Germinal center (tissue), 1 donor: ENCODE measurements at places on chromosomes 12 and 14.

DNA sequence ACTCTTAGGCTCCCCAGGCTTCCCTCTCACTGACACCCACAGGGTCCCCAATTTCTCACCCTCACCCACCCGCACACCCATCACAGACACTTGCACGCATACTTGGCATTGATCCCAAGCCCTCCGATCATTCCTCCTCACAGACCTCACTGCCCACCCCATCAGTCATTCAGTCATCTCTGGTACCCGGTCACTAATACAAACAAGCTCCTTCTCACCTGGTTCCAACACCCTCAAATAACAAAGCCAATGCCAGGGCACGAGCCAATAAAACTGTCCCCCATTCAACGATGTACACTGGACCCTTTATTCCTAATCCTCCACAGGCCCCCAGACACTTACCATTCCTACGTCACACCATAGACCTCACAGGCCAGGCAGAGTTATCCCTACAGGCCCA lies 2.3 kb downstream of the ZNF605 start:
- DNase-seq: no peak

GRCh38 chr12:51986834-51987233 lies 19.9 kb upstream of the TAMALIN start:
- DNase-seq: no peak

- DNase-seq: no peak
These were observed 65.6 kb upstream of the FERMT2 start for GRCh38 chr14:53016491-53016890.

GRCh38 chr14:35367056-35367372 lies 37.5 kb downstream of the NFKBIA start:
- no peak for DNase-seq

GRCh38 chr14:38210587-38211216 lies 3.0 kb downstream of the SSTR1 start:
- peak; percentile 2 for DNase-seq

DNA sequence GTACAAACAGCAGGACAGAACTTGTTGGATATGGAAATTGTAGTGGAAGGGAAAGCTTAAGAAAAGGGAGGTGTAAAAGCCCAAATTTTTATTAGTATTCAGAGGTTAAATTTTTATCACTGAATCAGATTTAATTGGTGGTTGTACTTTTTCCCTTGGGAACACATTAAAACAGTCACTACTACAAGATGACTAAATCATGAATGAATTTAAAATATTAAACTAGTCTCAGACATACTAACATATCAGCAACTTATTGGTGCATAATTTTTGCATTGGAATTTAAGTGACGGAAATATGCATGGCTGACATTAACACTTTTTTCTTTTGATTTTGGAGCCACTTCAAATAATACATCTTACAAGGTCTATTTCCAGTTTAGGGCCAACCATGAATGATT lies 27.6 kb downstream of the SAMD4A start:
- DNase-seq: no peak

- no peak for DNase-seq
These were observed 35.8 kb upstream of the SINHCAF start for GRCh38 chr12:31361730-31362114.

DNA sequence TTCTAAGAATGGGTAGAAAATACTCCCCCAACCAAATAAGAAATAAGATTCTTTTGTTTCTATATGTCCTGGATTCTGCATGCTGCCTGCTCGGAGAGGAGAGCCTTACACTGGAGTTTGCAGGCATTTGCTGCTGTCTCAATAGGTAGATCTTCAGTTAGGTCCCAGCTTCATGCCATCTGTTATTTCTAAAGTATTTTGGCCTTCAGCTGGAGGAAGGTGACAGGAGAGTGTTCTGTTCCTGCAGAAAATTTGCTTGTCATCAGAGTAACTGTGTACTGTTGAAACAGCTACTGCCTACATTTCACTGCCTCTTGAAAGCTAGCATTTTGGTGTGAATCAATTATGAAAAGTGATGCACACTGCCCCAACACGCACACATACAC lies 966.9 kb downstream of the NRXN3 start:
- DNase-seq: no peak

DNA sequence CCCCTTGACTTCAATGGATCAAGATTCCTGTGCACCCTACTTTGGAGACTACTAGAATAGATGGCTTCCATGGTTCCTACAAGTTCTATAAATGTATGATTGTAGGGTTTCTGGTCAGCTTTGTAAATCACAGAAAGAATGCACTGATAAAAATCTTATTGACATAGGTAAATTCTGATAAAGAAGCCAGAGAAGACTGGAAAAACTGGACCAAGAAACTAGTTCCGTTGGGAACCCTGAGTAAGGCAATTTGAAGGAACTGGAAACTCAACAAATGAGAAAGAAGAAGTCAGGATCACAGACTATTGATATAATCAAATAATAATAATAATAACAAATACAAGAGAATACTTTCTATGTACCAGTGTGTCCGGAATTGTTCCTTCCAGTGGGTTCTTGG lies 15.4 kb upstream of the MGST1 start:
- no peak for DNase-seq

DNA sequence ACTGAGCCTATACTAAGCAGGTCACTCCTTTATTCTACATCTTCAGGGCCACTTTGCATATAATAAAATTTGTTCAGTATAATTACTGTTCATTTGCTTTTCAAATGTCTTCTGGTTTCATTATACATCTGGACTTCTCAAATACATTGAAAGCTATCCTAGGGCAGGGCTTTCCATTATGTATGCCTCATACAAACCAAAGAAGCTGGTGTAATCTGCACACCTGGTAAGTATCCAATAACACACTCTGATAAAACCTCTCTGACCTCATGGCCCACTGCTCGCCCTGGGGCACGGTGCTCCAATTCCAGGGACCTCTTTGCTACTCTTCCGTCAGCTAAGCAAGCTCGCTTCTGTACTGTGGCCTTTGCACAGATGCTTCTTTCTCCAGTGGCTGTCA lies 21.9 kb upstream of the ISM2 start:
- DNase-seq: no peak

DNA sequence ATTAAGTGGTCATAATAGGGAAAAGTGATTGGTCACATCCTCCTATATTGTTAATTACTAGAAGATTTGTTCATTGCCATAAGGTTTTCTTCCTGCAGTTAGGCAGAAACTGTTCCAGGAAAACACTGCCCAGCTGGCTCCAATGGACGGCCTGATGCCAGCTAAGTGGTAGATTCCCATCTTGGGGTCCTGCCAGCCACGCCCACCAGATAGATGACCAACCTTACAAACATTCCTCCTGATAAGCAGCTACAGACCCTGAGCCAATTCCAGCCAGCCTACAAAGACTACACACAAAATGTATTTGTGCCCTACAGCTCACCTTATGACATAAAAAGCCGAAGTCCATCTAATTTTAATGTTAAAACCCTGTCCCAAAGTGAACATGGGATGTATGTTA lies 685.9 kb upstream of the USP15 start:
- DNase-seq: no peak

DNA sequence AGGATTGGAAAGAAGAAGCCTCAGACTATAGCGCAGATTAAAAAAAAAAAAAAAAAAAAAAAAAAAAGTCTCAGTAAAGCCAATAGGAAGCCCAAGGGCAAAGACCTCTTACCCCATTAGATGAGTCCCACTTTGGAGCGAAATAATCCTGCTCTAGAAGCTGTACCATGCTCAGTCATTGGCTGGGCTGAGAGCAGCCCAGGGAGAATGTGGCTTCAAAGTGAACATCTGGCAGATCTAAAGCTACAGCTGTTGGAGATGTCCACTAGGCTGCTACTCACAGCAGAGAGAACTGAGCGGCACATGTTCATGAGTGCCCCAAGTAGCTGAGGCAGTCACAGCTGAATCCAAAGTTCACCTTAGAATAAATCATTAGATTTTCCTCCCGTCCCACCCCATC lies 560.9 kb downstream of the MED13L start:
- no peak for DNase-seq

- DNase-seq: peak; percentile 57
These were observed 15.5 kb downstream of the EMP1 start for GRCh38 chr12:13211859-13212664.

DNA sequence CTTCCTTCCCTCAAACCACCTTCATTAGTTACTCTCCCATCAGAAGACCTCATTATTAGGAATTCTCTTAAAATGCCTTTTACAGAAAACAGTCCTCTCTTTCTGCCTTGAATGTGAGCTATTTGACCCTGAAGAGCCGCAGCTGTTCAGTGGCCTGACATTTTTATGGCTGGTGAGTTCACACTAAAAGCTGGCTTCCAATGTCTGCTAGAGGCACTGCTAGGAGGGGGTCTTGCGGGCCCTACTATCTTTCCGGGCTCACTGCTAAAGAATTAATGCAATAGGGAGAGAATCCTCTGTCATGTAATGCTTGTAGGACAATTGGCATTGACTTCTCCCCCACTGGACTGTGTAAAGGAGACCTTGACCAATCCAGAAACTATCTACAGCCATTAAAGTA lies 87.7 kb downstream of the GPR135 start:
- DNase-seq: no peak

- peak; percentile 74 for DNase-seq
These were observed 62.3 kb downstream of the PTPN21 start for GRCh38 chr14:88492272-88493089.

DNA sequence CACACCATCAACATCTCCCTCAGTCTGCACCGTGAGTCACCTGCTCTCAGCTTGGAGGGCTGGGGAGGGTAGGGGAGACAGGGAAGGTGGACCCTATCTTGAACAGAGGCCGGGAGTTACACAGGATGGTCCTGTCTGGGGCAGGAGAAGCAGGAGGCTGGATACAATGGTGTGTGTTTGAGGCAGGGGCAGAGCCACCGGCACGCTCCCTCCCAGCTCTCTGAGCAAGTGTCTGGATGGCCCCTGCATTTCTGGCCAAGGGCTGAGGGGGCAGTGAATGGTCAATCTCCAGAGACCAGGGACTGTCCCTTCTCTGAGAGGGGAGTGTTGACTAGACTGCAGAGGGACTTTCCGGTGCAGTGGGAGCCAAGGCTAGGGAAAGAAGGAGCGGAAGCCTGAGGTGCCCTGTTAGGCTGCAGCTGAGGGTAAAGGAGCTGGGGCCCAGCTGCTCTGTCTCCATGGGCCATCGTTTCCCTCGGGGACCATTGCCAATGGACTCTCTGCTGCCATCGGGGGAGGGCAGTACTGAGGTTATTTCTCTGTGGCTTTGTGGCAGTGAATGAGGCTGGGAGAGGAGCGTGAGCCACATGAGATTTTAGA lies 1.9 kb downstream of the LRP1-AS start:
- DNase-seq: no peak

DNA sequence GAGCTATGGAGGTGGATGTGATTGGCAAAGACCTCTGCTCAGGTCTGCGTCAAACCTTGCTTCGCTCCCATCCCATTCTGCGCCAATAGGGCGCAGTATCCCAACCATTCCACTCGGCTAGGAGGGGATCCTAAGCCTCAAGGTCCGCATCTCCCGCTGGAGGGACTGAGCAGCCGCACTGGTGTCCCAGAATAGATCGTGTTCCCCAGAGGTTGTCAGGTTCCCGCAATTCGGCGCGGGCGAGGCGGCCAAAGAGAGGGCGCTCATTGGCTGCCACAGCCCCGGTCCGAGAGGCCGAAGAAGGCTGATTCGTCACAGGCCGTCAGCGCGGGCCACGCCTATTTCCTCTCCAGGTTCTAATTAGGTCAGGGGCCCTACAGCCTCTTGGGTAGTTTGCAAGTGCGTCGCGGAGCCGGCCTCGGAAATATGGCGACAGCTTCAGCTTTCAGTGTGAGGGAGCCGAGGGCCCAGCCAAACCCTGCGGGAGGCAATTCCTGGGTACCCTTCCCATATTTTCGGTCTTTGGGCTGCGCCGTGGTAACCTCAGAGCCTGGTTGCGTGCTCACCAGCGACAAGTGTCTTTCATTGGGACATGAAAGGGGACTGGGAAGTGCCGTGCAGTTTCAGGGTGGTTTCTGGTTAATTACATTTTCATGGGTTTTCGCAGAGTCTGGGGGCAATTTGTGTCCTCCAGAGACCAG lies 5.0 kb downstream of the OR10AD1 start:
- peak; percentile 95 for DNase-seq

GRCh38 chr12:108519558-108519957 lies 4.5 kb downstream of the FICD start:
- DNase-seq: peak; percentile 25

DNA sequence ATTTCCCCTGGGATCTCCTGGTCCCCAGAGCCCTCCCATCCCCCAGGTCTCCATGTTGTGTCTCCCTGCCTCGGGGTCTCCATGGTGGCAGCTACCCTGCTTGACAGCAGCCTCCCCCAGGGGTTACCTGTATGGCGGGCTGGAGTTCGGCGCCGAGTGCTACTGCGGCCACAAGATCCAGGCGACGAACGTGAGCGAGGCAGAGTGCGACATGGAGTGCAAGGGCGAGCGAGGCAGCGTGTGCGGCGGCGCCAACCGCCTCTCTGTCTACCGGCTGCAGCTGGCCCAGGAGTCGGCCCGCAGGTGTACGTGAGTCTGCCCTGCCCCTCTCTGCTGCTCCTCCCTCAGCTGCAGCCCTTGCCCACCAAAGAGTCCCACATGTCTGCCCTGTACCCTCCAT lies 80.9 kb downstream of the WSCD2 start:
- DNase-seq: no peak

DNA sequence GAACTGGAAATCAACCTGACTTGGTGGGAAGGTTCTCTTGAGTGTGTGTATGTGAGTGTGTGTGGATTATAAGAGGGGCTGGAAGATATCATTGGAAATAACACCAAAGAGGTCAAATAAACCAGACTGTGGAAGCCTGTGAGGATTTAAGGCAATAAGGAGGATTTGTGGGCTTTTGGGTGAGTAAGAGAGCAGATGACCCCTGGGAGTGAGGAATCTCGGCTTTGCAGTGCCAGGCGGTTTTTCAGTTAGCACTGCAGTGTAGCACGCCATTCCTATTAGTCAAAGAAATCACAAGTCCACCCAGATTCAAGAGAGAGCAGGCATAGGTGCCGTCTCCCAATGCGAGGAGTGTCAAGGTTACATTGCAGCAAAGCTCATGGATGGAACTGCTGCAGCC lies 63.3 kb downstream of the CALM1 start:
- no peak for DNase-seq
